ENCODE measurements at places on chromosomes 5 and 9. TPM values are rescaled to one million over a fixed set of nuclear protein-coding genes. Genes with fewer than 3 reads are reported as not detected.

DNA sequence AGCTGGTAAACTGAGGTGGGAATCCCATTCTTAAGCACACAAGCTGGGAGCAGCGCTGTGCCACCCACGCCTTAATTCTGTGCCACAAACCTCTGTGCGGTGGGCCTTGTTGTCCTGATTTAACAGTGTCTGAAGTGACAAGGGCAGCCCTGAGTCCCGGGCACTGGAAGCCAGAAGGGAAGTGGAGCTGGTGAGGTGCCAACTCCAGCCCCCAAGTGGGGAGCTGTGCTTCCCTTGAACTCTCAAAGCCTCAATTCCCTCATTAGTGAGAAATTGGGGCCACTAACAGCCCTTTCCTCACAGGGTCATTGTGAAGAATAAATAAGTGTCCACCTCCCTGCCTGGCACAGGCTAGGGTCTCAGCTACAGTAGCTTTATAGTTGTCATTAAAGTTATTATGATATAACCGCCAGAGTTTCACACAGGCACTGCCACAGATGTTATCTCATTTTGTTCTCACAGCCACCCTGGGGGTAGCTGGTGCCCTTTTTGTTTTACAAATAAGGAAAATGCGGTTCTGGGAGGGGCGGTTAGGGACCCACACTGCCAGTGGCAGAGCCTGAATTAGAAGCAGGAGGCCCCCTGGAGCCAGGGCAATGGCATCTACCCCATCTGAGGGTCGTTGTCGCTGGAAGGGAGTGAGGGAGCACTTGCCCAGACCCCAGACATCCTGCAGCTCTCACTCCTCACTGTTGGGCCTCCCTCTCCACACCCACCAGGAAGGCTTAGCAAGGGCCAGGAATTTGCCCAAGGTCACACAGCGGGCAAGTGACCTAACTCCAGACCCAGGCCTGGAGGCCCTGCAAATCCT, 2.1 kb upstream of the TLX3 start:
- no peaks in the 10 kb centered on the region for H3K36me3 ChIP-seq
- no peak overlapping the region for H3K27ac ChIP-seq
- DNase-seq, result no peak
- H3K27me3 ChIP-seq, result peaks cover 69% of the 10 kb centered on the region
- H3K4me3 ChIP-seq, result no peak overlapping the region
- H3K4me1 ChIP-seq, result peaks cover 10% of the 10 kb centered on the region

The ALDH1A1 gene
- total RNA-seq, result 1.3 TPM

The SARDH gene
- total RNA-seq, result 2.3 TPM

The CARTPT gene
- not detected for total RNA-seq

The FCHO2 gene
- total RNA-seq, result 3.4 TPM

The GPSM1 gene
- total RNA-seq, result 5.0 TPM

GRCh38 chr5:136061630-136062365, 33.0 kb downstream of the TGFBI start:
- no peak overlapping the region for H3K27ac ChIP-seq
- no peak for DNase-seq
- peaks cover 7% of the 10 kb centered on the region for H3K27me3 ChIP-seq

The IFNB1 gene
- total RNA-seq, result 0.37 TPM

All from activated naive CD8-positive, alpha-beta T cell treated with anti-CD3 and anti-CD28 coated beads, Interleukin-2, amount 10 ng/mL, durations not matched to agents 7 days and 5 days (primary cell).